NCI-H1436 treated with DMSO at 0.1 percent for 48 hours (cell line): ENCODE measurements at places on chromosomes 3 and 15.

GRCh38 chr3:23748398-23749110, 57.2 kb upstream of the UBE2E1 start:
- DNase-seq = no peak

GRCh38 chr15:78797951-78798350, 13.3 kb downstream of the ADAMTS7 start:
- no peak for DNase-seq

GRCh38 chr15:98177966-98178592, 217.6 kb downstream of the ARRDC4 start:
- DNase-seq = no peak

DNA sequence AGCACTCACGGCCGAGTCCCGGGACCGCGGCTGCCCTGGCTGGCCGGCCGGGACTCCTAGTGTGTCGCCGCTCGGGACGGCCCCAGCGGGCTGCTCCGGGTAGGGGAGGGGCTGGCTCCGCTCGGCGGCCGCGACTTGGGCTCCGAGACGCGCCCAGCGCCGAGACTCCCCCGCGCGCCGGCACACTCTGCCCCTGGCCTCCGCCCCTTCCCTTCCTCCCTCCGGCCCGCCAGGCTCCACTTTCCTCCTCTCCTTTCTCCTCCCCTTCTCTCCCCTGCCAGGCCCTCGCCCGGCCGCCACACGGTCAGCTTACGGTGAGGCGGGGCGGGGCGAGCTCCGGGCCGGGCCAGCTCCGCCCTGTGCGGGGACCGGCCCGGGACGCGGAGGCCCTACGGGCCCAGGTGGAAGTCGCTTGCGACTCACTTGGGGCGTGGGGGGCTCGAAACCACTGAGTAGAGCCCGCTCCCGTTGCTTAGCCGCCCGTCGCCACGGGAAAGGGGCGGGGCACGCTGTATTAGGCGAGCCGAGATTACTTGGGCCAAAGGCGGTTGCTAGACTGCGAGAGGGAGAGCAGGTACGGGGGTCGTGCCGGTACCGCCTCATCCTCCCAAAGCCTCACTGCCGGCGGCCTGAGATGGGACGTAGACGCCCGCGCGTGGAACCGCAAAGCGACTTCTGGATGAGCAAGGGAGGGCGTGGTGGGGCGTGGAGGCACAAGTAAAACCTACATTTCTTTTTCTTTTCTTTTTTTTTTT, at the start of gene ITGB5:
ITGB5 (minus strand) TSS at position 189 of the 755 bp plus-strand sequence. CDS start 365 bp downstream, outside the sequence.
- no peak for DNase-seq

GRCh38 chr3:117628823-117629291, 919.3 kb downstream of the TUSC7 start:
- peak; percentile 100 for DNase-seq

- DNase-seq = no peak
Observed at GRCh38 chr3:49779358-49780079, 6.8 kb downstream of the IP6K1 start.

DNA sequence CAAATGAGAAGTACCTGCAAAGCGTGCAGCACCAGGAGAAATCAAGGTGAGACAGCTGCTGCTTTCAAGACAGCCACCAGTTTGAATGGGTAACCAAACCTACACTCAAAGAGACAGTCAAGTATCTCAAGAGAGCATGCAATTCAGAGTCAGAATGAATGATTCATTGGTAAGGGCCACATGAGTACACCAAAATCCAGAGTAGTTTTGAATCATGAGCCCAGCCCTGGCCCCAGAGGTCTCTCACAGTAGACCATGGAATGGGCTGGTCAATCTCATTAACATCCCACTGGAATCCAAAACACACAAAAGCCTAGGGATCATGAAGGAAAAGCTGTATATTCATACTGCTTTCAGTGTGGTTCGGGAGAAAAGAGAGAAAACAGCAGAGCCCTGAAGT, 242.8 kb downstream of the TBL1XR1 start:
- no peak for DNase-seq

DNA sequence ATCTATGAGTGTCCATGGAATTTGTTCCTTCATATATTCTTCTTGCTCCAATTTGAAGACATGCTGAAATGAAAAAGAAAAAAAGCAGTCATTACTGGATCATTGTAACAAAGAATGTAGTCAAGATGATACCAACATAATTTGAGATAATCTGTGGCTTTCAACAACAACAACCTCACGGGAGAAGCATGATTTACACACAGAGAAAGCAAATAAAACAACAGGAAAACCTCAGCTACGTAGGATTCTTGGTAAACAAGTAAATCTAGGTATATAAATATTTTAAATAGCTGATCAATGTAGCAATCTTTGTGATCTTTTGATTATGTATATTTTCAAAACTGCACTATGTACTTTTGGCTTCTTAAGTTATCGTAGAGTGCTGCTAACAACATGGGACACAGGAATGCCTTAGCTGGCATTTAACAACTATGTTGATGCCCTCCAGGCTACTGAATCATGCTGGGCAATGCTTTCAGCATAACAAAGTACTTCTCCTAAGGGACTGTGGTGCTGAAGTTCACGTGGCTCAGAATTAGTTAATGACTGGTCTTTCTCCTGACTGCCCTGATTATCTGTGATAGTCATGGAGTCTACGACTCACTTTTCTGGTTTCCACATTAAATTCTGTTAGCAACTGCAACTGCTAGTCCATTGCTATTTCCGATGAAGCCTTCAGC, 96.5 kb upstream of the MYO5C start:
- no peak for DNase-seq

DNA sequence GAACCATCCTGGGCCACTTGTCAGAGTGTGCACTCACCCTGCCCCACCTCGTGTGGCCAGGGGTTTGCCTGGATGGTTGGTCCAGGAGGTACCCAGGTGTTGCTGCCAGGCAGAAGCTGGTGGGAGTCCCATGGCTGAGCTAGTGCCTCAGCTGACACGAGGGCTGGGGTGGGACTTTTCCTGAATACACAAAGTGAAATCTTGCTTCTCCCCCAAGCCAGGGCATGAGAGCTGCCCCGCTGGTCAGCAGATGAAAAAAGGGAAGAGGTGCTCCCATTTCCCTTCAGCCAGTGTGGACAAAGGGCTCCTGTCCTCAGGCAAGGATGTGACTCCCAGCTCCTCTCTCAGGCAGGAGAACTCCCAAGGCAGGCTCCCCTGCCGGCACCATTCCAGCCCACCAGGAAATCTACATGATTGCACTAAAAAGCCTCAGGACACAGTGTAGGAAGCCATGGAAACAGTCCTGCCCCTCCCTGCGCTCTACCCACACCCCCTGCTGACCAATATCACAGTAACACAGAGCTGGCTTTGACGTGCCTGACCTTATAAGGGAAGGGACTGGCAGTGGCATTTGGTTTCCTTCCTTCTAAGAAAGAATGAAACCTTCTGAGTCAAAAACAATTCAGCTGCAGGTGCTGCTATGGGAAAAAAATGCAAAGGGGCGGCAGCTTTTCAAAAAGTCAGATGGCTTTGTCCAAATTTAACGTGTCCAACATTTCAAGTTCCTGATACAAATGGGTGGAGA, 33.9 kb downstream of the MYO5C start:
- no peak for DNase-seq

- peak; percentile 93 for DNase-seq
Observed at GRCh38 chr3:131762981-131763564, 260.3 kb upstream of the MRPL3 start.

DNA sequence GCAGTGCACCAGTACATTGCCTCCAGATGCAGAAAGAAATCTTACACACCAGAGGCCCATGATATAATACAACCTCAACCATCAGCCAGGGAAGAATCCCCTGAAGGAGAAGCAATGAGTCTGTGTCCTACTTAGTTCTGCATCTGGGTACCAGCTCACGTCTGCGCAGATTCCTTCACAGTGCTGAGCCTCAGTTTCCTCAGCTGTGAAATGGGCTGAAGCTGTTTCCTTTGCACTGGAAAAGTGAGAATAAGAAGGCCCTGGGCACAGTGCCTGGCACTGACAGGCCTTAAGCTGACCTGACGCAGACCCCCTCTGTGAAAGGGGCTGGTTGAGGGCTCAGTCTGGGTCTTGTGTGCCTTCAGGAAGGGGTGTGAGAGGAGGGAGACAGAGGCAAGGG, 20.7 kb downstream of the ATP2B2 start:
- DNase-seq = no peak

GRCh38 chr3:178568155-178568731, 32.0 kb downstream of the KCNMB2 start:
- DNase-seq = no peak

GRCh38 chr3:122416966-122417365, 1.1 kb upstream of the WDR5B start:
- no peak for DNase-seq
